ENCODE measurements at places on chromosomes 1 and 21. TPM values are rescaled to one million over a fixed set of nuclear protein-coding genes. Genes with fewer than 3 reads are reported as not detected.

The NCAM2 gene
- total RNA-seq = 35.9 TPM

The AMY2B gene
- total RNA-seq = 60.5 TPM

The ANKRD45 gene
- total RNA-seq = 19.4 TPM

The KCNT2 gene
- total RNA-seq = 26.6 TPM

The LRRC53 gene
- under 0.01 TPM for total RNA-seq

The FCAMR gene
- total RNA-seq = not detected

The HCN3 gene
- total RNA-seq = 15.0 TPM

The AGT gene
- total RNA-seq = 6.4 TPM

The SPRR2B gene
- total RNA-seq = not detected

The VSIG8 gene
- not detected for total RNA-seq

The CZIB gene
- total RNA-seq = 28.5 TPM

The GCSAML gene
- under 0.01 TPM for total RNA-seq

The GBP4 gene
- 1.2 TPM for total RNA-seq

The CLCA4 gene
- not detected for total RNA-seq

The LCE1A gene
- total RNA-seq = not detected

The ANKRD34A gene
- total RNA-seq = 1.7 TPM

The DHRS3 gene
- total RNA-seq = 6.9 TPM

The YRDC gene
- 8.1 TPM for total RNA-seq

The SIK1 gene
- 5.9 TPM for total RNA-seq

The FMN2 gene
- total RNA-seq = 64.4 TPM

The IGSF5 gene
- 0.25 TPM for total RNA-seq

The FMOD gene
- 2.2 TPM for total RNA-seq

The FCRL1 gene
- total RNA-seq = under 0.01 TPM

The PLA2G5 gene
- 0.49 TPM for total RNA-seq

The DIRAS3 gene
- 4.2 TPM for total RNA-seq

The TMIGD3 gene
- 0.74 TPM for total RNA-seq

The G0S2 gene
- total RNA-seq = 2.5 TPM

The RAB13 gene
- total RNA-seq = 6.6 TPM

The TNFAIP8L2 gene
- 0.98 TPM for total RNA-seq

The FBXO2 gene
- total RNA-seq = 3.4 TPM

The MNDA gene
- total RNA-seq = 2.0 TPM

The MGST3 gene
- total RNA-seq = 101 TPM

The OPTC gene
- not detected for total RNA-seq

The PLA2G2F gene
- not detected for total RNA-seq

The CAPN2 gene
- 42.0 TPM for total RNA-seq

The NTNG1 gene
- 6.4 TPM for total RNA-seq

The LCK gene
- not detected for total RNA-seq

The ADAM30 gene
- not detected for total RNA-seq

The DNM3 gene
- 94.2 TPM for total RNA-seq

The ELF3 gene
- total RNA-seq = 0.74 TPM

The KLHDC7A gene
- total RNA-seq = not detected

The TTC39A gene
- 0.49 TPM for total RNA-seq

The ACKR1 gene
- total RNA-seq = 2.5 TPM

The TSPEAR gene
- not detected for total RNA-seq

The SLC2A5 gene
- total RNA-seq = 1.2 TPM

The ANGPTL7 gene
- total RNA-seq = 0.25 TPM

The SLC9C2 gene
- 1.2 TPM for total RNA-seq

The NR1I3 gene
- under 0.01 TPM for total RNA-seq

The TCHHL1 gene
- total RNA-seq = not detected

The C8A gene
- not detected for total RNA-seq
